ENCODE measurements at places on chromosomes 4 and X.

GRCh38 chr4:44842531-44842930 lies 116.2 kb upstream of the GNPDA2 start:
- DNase-seq: no peak

DNA sequence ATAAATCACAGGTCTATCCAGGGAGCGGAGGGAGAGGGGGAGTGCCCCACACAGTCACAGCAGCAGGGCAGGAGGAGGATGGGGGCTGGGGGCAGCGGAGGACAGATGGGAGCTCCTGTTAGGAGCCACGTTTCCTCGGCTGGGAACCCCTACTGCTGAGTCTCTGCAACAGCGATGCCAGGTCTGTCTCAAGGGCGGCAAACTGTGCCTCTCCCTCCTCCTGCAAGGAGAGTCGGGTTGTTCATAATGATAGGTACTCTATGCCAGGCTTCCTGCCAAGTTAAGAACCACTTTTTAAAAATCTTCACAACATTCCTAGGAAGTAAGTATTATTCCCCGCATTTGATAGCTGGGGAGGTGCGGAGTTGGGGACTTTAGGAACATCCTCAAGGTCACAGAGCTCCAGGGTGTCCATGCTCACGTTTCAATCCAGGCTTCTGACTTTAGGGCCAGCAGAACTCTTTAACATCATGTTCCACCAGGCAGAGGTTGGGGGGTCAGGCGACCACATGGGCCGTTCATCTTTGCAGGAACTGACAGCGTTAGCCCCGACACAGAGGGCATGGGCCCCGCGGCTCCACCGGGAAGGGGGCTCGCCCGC lies 98.3 kb upstream of the MAML3 start:
- DNase-seq: no peak

DNA sequence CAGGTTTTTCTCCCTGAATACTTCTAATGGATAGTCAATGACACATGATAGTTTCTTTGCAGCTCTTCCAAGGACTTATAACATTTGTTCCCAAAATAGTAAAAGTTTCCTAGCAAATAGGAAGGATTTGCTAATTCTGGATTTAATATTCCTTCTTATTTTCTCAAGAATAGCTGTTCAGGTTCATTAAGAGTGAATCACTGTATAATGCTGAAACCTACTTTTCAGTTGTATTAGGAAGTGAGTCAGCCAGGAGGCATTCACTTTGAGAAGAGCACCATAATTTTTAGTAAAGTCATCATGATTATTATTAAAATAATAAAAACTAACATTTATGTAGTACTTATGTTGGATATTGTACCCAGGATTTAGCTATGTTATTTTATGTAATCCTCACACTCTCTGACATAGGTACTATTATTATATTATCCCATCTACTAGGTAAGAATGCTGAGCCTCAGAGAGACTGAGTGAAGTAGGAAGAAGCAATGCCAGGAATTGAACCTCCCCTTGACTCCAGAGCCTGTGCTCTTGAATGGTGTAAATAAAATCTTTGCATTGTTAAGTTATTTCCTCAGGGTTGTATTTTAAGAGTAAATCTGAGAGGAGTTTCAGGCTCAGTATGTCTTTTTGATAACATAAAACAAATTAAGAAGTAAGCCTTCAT lies 114.8 kb downstream of the REELD1 start:
- DNase-seq: no peak

DNA sequence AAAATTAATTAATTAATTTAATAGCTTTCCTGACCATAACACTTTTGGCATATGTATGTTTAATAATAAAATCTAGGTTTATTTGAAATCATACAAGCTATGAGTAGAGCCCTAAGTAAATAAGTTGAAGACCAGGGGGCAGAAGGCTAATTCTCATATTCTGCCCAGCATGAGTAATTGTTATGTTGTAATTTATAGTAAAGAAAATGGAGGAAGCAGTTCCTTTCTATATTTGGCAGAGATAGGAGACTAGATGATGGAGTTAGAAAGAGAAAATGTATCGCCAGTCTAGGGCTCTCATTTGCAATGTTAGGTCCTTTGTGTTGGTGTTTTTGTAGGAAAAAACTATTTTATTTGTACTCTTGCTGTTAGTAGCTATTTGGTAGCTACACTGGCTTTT lies 89.1 kb downstream of the FNIP2 start:
- no peak for DNase-seq

GRCh38 chr4:128572778-128573241 lies 236.7 kb upstream of the JADE1 start:
- no peak for DNase-seq

- DNase-seq: no peak
Observed at GRCh38 chr4:729336-730315, 24.0 kb downstream of the PCGF3 start.

GRCh38 chr4:155377276-155377675 lies 511 bp upstream of the MAP9 start:
- no peak for DNase-seq

GRCh38 chrX:129043138-129043537 lies 480.2 kb downstream of the SMARCA1 start:
- no peak for DNase-seq

- no peak for DNase-seq
Observed at GRCh38 chr4:84362896-84363655, 136.0 kb downstream of the NKX6-1 start.

DNA sequence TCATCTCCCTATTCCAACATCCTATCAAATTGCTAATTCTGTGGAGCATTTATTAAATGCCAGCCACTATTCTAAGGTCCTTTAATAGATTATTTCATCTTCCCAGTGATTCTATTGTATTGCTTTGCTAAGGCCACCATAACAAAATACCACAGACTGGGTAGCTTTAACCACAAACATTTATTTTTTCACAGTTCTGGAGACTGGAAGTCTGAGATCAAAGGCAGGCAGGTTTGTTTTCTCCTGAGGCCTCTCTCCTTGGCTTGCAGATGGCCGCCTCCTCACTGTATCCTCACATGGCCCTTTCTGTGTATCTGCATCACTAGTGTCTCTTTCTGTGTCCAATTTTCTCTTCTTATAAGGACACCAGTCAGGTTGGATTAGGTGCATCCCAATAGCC lies 64.5 kb downstream of the CPE start:
- no peak for DNase-seq

GRCh38 chr4:108311313-108311712 lies 142.6 kb upstream of the LEF1 start:
- no peak for DNase-seq

DNA sequence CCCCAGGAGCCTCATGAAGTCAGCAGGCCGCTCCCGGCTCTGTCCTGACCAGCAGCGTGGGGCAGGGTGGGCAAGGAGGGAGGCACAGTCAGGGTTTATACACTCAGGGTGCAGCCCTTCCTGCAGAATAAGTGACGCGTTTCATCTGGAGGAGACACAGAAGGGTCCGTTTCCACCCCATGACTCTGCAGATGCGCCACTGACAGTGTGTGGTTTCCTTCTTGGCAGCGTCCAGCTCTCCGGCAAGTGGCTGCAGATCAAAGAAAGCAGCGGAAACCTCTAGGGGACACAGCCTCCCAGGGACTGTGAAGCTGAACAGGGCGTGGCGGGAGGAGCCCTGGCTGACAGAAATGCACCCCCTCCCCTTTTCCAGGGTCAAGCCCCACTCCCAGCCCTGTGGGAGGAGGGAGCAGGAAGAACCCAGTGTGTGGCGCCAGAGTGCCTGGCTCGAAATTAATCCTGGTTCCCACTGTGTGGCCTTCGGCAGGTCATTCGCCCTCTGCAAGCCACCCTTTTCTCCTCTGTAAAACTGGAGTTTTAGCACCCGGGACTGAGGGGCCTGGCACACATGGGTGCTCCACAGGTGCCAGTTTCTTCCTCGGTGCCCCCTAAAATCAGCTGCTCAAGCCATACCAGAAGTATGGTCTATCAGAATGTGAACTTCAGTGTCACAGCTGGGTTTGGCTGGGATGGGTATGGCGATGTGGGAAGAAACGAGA lies 17.3 kb upstream of the TBC1D14 start:
- no peak for DNase-seq

- no peak for DNase-seq
Observed at GRCh38 chr4:56757821-56758411, 63.6 kb downstream of the SPINK2 start.

DNA sequence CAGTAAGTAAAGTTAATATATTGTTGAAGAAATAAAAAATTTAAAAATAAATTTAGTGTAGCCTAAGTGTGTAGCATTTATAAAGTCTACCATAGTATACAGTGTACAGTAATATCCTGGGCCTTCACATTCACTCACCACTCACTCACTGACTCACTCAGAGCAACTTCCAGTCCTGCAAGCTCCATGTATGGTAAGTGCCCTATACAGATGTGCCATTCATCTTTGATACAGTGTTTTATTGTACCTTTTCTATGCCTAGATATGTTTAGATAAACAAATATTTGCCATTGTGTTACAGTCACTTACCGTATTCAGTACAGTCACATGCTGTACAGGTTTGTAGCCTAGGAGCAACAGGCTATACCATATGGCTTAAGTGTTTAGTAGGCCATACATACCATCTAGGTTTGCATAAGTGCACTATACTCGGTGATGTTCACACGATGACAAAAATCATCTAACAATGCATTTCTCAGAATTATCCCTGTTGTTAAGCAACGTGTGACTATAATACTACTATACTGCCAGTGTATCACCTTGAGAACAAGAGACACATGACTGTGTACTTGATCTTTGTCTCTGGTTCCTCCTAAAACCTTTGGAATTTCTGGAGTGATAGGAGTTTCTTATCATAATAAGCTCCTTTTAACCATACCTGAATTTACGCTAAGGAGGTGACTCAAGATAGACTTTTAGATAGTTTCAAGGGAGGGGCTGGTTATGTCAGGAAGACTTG lies 25.8 kb upstream of the SEPTIN11 start:
- DNase-seq: no peak

DNA sequence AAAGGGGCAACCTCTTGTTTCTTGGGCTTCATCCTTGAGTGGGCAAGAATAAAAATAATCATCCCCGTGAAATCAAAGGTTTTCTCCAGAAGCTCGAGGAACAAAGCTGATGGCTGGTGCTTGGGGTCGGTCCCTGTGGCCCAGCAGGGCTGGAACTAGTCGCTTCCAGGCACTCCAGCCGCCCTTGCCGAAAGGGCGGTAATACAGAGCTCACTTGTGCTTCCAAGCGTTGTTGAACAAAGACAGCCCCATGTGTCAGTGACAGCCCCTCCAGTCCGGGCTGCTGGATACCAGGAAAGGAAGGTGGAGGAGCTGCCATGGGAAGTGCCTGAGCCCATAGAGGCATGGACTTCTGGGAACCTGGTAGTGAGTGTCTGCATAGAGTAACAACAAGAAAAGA lies 5.2 kb downstream of the HELT start:
- DNase-seq: no peak

GRCh38 chr4:8775121-8775520 lies 96.5 kb downstream of the HMX1 start:
- DNase-seq: no peak

DNA sequence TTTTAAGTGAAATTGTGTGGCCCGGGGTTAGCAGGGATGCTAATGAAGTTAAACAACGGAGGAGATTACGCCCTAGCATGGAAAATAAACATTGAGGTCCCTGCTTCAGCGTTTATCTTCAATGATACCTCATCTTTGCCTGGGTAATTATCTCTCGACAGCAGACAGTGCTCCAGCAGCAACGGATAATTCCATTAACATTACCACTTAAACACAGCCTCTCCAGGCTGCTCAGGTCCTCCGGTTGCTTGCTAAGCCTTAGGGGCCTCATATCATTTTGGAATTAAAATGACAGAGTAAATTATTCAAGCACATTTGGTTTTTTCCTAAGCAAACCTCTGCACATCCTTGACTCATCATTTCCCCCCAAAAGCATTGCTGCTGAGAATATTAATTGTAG lies 281.5 kb upstream of the KLF3 start:
- peak; percentile 24 for DNase-seq

DNA sequence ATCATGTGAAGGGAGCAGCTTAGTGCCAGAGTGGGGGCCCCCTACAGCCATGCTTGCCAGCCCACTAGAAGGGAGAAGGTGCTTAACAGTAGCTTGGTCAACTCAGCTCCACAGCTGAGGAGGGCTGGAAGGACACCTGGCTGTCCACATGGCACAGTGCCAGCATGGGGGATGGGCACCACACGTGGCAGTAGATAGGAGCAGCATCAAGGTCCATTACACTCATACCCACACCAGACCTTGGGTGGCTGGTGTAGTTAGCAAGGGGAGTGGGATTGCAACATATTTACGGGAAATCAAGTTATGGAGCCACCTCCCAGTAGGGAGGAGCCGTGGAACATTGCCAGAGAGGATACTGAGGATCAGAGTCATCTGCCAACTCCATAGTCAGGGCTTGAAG lies 37.9 kb upstream of the SLC4A4 start:
- no peak for DNase-seq

GRCh38 chr4:77922158-77923094 lies 59.8 kb downstream of the MRPL1 start:
- DNase-seq: no peak

- DNase-seq: no peak
Observed at GRCh38 chr4:92566269-92566668, 262.5 kb downstream of the GRID2 start.

DNA sequence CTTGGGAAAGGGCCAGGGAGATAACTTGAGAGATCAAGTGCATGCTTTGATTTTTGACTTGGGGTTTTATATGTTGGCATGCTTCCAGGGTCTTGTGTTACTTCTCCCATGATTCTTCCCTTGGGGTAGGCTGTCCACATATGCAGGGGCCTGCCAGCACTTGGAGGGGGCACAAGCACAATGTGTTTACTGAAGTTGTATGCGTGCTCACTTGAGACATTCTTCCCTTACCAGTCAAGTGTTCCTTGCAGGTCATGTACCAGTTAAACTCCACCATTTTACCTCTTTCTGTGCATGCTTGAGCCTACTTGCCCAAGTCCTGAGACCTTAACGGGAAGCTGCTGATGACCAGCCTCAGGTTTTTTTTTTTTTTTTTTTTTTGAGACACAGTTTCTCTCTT lies 1880.5 kb downstream of the ARAP2 start:
- DNase-seq: no peak

GRCh38 chrX:38860106-38861013 lies 59.1 kb downstream of the MID1IP1 start:
- no peak for DNase-seq

GRCh38 chrX:43003204-43003565 lies 225.2 kb upstream of the PPP1R2C start:
- no peak for DNase-seq

GRCh38 chrX:138930583-138930945 lies 219.0 kb upstream of the FGF13 start:
- DNase-seq: no peak

GRCh38 chr4:38075370-38076152 lies 115.4 kb downstream of the PTTG2 start:
- no peak for DNase-seq

DNA sequence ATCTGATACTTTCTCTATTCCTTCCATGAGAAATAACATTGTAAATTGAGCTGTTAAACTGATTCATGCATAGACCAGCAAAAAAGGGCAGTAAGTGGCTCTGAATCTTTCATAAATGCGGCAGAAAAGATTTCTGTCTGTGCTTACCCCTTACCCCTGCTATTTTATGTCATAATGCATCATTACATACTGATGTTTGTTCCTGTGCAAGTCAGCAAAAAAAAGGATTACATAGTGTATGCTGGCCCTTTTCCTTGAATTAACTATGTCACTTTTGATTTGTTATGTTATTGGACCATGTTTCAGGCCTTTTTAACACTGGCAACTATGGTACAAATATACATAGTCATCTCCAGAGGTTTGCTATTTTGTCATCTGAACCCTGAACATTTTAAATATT lies 2159.7 kb downstream of the PCDH7 start:
- DNase-seq: no peak

GRCh38 chrX:9878146-9878820 lies 88.9 kb upstream of the CLDN34 start:
- no peak for DNase-seq

GRCh38 chr4:3304831-3305609 lies 12.2 kb downstream of the RGS12 start:
- no peak for DNase-seq
